Activated T-helper 17 cell treated with anti-CD3 and anti-CD28 coated beads, Interleukin-2, amount 50 U/mL, for 72 hours (primary cell): ENCODE measurements at places on chromosomes 12 and 14. TPM values are rescaled to one million over a fixed set of nuclear protein-coding genes. Genes with fewer than 3 reads are reported as not detected.

- no peak for ATAC-seq
Measured at GRCh38 chr14:74575936-74576335, 36.1 kb downstream of the LTBP2 start.

PTHLH gene
- total RNA-seq, result not detected

DNA sequence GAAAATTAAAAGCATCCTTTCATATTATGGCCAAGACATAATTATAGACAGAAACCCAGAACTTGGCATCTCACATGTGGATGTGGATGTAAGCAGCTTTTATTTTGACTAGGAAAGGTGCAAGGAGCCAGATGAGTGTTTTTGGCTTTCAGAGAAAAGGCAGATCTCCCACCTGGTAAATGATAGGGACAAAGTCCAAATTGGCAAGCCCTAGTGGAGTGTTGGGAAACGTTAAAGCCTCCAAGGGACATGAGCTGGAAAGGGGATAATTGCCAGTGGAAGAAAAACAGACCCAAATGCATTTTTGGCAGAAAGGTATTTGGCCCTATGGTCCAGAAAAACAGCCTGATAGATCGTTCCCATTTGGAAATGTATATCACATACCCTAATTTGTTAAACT, 60.1 kb downstream of the KLHL28 start:
- no peak for ATAC-seq

- peak; percentile 29 for ATAC-seq
Measured at GRCh38 chr14:49196327-49196726, 389.9 kb downstream of the RPS29 start.

GRCh38 chr14:89957791-89958190, 2.1 kb downstream of the TDP1 start:
- no peak for ATAC-seq

DNA sequence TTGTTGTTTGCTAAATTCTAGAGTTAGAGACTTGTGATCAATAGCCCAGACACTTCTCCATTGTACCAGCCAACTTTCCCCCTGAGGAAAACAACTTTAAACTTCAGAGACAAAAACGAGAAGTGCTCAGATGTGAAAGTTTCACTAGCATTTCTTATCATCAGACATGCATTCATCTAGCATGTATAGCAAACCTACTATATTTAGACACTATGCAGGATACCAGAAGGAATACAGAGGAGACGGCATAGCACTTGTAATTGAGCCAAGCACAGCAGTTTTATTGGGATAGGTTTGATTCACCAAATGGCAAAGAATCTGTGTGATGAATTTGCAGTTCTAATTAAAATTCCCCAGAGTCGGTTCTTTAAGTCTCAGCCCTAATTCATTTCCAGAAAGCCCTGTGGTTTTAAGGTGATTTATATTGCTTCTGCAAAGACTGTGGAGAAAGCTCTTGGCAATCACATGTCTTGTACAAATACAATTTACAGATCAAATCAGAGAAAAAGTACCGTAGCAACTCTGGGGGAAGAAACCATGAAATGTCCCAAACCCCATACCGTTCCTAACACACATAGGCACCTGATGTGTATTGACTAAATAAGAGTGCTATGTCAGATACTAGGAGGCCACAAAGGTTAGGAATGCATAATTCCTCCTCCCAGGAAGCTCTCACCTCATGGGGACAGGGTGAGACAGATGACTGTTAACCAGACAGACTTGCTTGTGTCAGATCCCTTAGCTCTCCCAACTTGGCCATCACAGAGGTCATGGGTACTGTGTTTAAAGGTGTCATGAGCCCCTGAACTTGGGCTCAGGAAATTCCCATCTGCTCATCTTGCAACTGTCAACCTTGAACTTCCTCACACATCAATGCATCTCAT, 69.6 kb upstream of the KRAS start:
- peak; percentile 79 for ATAC-seq

- ATAC-seq, result no peak
Measured at GRCh38 chr14:41666301-41666700, 59.6 kb downstream of the LRFN5 start.

MYBPC1 gene
- total RNA-seq, result not detected

SLC6A15 gene
- total RNA-seq, result 0.78 TPM

GRCh38 chr12:123346946-123347345, 17.7 kb downstream of the SBNO1 start:
- ATAC-seq, result no peak

DNA sequence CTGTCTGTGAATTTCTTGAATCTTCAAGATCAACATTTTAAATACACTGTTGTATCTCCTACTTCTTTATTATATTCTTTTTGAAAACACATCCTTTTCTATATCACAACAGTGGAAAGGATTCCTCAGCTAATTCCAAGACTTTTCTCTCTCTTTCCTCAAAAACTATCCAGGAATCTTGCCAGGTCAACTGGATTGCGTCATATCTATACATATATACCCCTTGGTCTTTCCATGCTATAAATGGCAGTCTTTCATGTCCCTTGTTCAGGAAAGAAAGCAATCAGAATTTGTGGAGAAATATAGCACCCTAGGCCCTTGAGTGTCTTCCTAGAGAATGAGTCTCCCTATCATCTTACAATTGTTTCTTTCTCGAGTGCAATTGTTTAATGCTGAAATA, 149.0 kb downstream of the KCNA5 start:
- no peak for ATAC-seq

GRCh38 chr12:27958675-27959074, 13.9 kb downstream of the PTHLH start:
- no peak for ATAC-seq

TSHR gene
- 0.50 TPM for total RNA-seq

VRTN gene
- total RNA-seq, result not detected

PAX9 gene
- not detected for total RNA-seq

DNA sequence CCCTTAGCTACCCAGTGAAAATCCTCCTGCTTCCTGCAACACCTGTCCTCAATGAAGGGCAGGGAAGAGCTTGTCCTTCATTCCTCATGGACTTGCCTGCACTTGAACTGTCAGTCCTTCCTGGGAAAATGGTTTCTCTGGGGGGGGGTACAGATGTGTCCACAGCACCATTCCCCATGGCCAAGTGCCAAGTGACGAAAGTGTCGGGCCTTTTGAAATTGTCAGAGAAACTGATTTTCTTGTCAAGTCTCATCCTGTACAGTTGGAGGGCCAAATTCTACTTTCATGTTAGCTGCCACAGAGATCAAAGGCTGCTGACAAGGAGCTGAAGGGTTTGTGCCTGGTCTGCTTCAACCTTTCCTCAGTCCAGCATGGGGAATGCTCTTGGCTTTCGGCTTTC, 179.5 kb upstream of the PARP11 start:
- no peak for ATAC-seq

- no peak for ATAC-seq
Measured at GRCh38 chr14:67975470-67975869, 155.9 kb downstream of the RAD51B start.

DNA sequence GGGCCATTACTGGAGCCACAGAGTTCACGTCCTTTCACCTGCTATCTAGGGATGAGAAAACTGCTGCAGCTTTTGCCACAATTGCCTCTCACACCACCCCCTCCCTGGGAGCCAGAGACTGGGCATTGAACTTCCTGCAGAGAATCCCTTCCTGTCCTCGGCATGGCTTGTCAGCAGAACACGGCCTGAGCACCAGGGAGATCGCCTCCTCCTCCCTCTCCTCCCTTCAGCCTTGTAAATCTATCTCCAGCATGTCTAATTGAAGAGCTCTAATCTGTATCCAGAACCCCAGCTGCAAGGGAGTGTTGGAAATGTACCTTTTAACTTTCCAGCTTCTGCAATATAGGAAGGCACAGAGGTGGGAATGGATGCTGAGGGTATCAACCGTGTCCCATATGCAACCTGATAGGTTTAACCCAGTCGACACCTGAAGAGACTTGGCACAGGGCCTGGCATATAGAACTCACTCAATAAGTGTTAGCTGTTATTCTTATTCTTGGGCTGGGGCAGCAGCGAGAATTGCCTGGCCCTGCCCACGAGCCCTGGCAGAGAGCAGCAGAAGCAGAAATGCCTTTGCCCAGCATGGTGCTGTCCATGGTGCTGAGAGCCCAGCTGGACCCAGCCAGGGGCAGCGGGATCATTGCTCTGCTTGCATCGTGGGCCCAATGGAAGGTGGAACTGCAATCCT, 26.8 kb downstream of the TMEM63C start:
- ATAC-seq, result no peak

TAS2R31 gene
- total RNA-seq, result 2.1 TPM

ANO2 gene
- not detected for total RNA-seq

GRCh38 chr14:38583471-38583870, 327.6 kb upstream of the CLEC14A start:
- no peak for ATAC-seq

- no peak for ATAC-seq
Measured at GRCh38 chr12:94277426-94278000, 129.1 kb downstream of the PLXNC1 start.

DNA sequence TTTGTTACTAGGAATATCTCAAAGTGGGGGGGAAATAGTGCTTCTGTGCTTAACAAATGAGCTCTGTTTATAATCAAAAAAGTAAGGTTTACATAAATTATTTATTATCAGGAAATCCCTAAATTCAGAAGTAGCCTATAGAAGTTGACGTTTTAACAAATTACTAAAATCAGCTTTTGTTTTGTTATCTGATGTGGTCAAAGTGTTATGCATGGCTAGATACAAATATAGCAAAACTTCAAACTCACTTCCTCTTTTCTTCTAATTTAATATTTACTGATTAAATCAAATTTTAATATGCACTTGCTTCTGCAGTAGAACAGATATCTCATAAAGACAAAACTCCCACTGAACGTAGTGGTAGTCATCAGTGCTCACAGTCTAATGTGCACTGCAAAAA, 47.5 kb downstream of the GARIN6 start:
- ATAC-seq, result no peak

- ATAC-seq, result no peak
Measured at GRCh38 chr14:48943913-48944312, 642.3 kb downstream of the RPS29 start.

GRCh38 chr12:5442251-5443006, 10.5 kb downstream of the NTF3 start:
- no peak for ATAC-seq

GPR84 gene
- 2.2 TPM for total RNA-seq

- ATAC-seq, result no peak
Measured at GRCh38 chr12:27437839-27438238, 8.7 kb upstream of the SMCO2 start.

GRCh38 chr12:84772281-84772680, 140.3 kb downstream of the SLC6A15 start:
- no peak for ATAC-seq

- no peak for ATAC-seq
Measured at GRCh38 chr12:23139026-23139425, 514.1 kb downstream of the ETNK1 start.

LRP1-AS gene
- not detected for total RNA-seq

- ATAC-seq, result no peak
Measured at GRCh38 chr14:75246546-75247285, 31.9 kb upstream of the FOS start.
